HT-29 (cell line): ENCODE measurements at places on chromosomes 7 and 10.

DNA sequence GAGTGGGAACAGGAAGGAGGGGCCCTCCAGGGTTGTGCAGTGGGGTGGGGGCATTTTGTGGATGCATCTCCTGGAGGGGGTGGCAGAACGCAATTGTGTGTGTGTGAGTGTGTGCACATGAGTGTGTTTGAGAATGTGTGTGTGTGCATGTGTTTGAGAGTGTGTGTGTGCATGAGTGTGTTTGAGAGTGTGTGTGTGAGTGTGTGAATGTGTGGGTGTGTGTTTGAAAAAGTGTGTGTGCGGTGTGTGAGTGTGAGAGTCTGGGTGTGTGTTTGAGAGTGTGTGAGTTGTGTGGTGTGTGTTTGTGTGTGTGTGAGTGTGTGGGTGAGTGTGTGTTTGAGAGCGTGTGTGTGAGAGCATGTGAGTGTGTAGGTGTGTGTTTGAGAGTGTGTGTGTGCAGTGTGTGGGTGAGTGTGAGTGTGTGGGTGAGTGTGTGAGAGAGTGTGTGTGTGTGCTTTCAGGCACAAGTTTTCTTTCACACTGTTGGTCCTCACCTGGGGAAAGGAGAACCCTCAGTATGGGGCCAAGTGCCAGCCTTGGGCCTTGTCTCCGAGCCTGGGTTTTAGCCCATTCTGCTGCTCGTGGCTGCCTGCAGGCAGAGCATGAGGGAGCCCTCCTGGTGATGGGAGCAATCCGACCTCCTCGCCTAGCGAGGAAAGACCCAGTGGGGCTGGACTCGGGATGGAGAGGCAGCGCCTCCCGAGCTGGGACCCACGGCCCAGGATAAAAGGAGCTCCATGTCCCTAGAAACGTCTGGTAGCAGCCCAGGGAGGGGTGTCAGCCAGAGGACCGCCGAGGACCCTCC lies 35.6 kb downstream of the CDH23 start:
- no peak for DNase-seq

DNA sequence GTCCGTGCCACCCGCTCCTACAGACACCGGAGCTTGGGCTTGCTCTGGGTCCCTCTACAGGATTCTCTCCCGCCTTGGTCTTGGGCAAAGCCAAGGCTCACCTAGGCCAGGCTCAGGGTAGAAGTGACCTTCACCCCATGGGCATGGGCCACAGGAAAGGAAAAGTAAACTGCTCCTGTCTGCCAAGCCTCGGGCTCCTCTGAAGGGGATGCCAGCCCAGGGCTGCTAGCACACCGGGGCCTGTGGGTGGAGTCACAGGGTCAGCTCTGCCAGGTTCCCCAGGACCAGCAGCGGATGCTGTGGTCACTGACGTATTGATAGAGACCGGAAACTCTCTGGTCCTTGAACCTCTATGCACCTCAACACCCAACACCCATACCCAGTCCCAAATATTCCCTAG lies 222.7 kb upstream of the MGMT start:
- no peak for DNase-seq

- no peak for DNase-seq
Measured at GRCh38 chr10:89478085-89478738, 57.2 kb downstream of the SLC16A12 start.

DNA sequence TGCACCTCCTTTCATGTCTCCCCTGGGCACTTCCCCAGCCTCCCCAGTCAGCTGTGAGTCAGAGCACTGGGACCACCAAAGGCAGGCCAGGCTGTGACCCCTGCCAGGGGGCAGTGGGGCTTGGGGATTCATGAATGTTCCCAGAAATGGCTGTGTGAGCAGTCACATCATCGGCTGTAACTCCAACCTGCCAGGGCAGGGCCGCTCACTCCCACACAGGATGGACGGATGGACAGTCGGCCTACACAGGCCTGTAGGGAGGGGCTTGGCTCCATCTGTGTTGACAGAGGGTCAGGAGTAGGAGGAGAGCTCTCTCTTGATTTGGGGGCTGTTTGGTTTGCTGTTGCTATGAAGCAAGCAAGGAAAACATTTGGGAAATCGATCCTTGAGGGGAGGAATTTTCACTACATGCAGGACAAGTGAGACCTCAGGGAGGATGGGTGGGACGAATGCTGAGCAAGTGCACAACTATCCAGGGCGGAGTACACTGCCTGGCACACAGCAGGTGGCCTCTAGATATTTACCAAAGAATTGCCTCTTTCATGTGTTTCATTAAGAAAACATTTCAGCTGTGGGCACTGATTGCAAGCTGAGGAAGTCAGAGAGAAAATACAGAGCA lies 2.9 kb upstream of the IGFBP1 start:
- peak; percentile 92 for DNase-seq

DNA sequence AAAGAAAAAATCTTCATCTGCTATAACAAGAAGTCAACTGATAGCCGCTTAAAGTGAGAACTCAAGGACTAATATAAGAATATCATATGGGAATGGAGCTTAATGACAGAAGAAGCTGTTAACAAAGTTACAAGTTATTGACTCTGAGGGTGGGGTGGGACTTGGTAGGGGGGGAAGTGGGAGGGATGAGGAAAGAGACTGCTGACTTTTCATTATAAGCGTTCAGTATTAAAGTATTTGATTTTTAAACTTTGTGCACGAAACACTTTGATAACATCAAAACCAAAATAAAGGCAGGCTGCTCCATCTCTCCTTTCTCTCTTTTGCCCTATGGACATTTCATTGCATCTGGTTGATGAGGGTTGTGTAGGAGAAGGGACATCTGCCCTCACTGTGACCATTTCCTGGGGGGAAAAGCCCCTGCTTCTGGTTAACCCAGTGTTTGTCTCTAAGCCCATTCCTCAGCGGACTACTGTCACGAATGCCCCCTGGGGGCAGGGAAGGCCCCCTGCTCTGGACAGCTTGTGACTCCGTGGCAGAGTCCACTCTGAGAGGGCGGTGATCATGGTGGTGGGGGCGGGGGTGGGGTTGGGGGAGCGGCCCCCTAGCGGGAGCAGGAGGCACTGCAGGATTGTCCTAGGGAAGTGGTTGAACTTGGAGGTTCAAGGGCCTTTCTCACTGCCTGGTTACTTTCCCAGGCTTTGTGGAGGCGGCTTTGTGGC lies 17.4 kb downstream of the SLC13A4 start:
- DNase-seq: peak; percentile 40

GRCh38 chr10:120605410-120605809 lies 148.4 kb downstream of the PLPP4 start:
- DNase-seq: no peak

- no peak for DNase-seq
Measured at GRCh38 chr7:35691827-35692307, 3.1 kb downstream of the HERPUD2 start.

- DNase-seq: no peak
Measured at GRCh38 chr10:6729071-6729774, 149.1 kb upstream of the PRKCQ start.

DNA sequence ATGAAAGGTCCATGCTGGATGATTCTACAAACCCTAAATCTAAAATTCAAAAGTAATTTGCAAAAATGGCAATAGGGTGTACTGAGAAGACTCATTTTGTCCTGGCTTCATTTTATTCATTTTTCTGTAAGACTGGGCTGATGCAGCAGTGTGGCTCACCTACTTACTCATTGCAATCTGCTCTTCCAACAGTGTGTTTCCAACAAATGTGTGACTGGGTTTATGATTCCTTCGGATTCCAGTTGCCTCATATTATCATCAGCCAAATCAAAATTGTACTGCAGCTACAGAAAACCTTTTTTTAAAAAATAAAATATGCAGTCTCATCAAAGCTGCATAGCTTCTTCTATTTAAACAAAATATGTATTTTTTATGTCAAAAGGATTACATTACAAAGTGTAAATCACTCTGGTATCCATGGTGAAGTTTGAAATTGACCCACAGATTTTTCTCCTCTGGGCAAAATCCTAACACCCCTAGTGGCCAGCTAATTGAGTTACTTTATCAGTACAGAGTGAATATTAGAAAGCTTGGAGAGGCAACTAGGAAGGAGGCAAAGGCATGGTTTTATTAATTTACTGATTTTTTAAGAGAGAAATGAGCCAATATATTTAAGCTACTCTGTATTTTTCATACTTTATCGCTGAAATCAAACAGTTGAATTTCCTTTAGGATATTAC lies 390.3 kb downstream of the MAGI2 start:
- DNase-seq: no peak
